ENCODE measurements at places on chromosomes 13 and 19.
A peak's percentile ranks its signal among the peaks of the same experiment; 100 is the strongest.

DNA sequence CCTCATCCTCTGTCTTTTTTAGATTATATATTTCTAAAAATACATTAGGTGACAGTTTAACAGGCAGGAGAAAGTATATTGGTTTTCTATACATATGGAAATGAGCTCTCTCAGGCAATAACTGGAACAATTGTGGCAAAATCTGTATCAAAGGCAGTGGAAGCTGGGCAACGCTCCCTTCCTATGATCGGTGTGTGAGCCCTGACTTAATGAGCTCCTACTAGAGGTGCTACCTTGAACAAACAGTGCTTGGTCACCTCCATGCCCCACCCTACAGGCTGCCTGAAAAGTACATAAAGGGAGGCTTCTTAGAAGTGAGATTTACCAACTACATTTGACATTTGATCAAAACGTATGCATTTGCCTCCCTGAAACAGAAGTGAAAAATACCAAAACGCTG, 185.3 kb downstream of the EFNB2 start:
- DNase-seq = no peak

DNA sequence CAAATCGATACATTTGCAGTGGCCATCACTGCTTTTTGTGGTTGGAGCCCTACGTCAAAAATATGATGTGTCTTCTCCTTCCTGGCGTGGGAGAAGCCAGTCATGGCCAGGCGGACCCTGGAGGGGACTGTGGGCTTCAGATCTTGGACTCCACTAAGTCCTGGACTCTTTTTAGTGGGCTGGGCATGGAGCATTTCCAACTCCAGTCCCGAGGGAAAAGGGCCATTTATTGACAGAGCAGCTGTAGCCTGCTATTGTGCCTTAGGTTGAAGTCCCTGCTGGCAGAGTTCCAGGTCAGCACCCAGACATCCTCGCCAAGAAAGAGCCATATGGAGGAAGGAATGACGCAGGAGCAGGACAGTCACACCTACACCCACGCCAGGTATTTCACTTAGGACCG, 179.2 kb upstream of the ZNF507 start:
- DNase-seq = no peak

DNA sequence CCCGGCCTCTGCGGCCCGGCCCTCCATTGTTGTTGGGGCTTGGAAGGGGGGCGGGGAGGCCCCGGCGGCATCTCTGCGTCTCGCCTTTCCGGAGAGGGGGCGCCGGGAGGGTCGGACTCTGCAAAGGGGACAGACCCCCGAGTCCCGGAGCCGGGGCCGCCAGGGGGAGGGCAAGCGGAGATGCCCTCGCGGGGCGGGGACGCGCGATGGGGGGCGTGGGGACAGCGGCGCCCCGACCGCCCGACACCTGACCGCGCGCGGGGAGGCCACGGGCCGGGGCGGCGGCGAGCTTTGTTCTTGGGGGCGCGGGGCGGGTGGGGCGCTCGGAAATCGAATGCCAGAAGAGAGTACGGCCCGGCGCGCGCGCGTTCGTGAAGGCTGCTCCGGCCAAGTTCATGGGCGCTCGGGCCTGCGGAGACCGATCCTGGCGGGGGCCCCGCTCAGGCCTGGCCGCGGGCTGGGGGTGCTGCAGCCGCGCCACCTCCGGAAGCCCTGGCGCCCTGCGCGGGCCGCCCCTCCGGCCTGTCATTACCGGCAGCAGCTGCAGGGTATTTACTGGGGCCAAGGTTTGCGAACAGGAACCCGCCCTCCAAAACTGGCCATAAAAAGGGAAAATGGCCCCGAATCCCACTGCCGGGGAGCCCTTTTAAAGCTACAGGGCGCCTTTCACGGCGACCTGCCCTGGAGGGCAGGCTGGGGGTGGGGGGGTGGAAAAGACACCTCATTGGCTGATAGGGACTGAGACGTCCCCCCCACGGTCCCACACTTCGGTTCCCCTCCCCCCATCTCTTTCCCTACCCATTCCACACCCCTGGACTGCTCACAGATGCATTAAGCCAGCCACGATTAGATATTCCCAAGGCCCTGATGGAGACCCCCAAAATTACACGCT, 11.1 kb upstream of the NANOS3 start:
- no peak for DNase-seq

GRCh38 chr19:16896146-16897028, 7.6 kb downstream of the F2RL3 start:
- DNase-seq = peak; percentile 28

GRCh38 chr13:46522748-46523030, 30.3 kb upstream of the LRCH1 start:
- DNase-seq = no peak

- DNase-seq = no peak
Measured at GRCh38 chr13:113812178-113813040, 51.5 kb downstream of the GAS6 start.

DNA sequence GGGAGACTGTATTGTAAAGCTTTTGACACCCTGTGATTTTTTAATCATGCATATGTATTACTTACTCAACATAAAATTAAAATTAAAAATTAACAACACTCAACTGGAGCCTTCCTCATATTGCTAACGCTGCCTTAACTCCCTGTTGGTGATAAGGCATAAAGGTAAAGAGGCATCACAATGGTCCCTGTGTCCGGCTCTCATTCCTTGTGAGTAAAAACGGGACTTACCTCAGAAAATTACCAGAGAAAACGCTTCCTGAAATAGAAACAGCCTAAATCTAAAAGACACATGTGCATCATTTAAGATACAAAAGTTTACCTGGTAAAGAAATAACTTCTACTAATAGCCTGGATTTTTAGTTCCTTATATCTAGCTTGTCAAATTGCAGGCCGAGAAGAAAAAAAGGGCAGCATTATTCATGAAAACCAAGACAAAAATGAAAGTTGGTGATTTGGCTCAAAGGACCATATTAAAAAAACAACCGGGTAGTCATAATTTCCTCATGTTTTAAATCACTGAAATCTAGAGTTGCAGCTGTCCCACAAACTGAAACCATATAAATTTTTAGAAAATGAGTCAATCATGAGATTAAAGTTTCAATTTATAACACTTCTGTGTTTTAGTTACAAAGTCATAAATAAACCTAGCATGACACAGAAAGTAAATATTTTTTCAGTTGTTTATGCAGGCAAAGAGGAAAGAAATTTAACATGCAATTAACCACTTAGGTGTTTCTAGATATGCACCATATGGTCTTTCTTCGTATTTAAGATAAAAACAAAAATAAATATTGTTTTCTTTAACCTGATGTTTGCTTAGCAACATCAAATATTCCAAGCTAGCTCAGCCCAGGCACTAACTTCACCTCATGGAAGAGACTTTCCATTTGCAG, 94.7 kb downstream of the MIPEP start:
- DNase-seq = no peak

GRCh38 chr13:22915442-22916082, 265.2 kb upstream of the SGCG start:
- peak; percentile 77 for DNase-seq

DNA sequence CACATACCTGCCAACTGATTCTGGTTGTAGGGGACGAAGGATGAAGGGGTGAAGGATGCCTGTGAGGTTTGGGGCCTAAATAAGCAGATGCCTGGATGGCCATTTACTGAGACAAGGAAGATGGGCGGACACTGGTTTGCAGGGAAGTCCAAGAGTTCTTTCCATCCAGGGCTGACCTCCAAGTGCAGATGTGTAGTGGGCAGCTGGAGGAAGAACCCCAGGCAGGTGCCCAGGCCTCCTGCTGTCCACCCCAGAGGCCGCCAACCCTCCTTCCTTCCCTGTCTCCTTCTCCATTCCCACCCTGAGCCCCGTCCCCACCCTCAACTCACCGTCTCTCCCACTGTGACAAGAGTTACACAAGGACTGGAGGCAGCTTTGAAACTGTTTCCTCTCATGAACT, 171.5 kb downstream of the KATNAL1 start:
- DNase-seq = no peak

GRCh38 chr19:46818812-46819211, 30.4 kb upstream of the SLC1A5 start:
- DNase-seq = peak; percentile 54

GRCh38 chr19:42245231-42245630, 2.8 kb upstream of the GSK3A start:
- DNase-seq = no peak

DNA sequence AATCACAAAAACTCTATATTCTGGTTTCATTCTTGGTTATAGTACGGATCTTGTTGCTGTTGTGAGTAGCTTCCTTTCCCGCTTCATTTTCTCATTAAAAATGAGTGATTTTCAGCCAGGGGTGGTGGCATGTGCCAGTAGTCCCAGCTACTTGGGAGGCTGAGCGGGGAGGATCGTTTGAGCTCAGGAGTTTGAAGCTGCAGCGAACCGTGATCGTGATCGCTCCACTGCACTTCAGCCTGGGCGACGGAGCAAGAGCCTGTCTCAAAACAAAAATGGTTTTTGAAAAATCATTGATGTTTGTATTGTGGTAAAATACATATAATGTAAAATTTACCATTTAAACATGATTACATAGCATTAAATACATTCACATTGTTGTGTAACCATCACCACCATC, 71.6 kb upstream of the TM9SF2 start:
- DNase-seq = no peak
